ENCODE measurements at places on chromosomes 16 and 17. TPM values are rescaled to one million over a fixed set of nuclear protein-coding genes. Genes with fewer than 3 reads are reported as not detected.

The NACA2 gene
- not detected for total RNA-seq

The CBLN1 gene
- total RNA-seq = 0.11 TPM

The SAMD14 gene
- 0.99 TPM for total RNA-seq

The ST6GALNAC1 gene
- total RNA-seq = 0.14 TPM

The ZP2 gene
- not detected for total RNA-seq

The FBXL20 gene
- total RNA-seq = 5.1 TPM

The GALR2 gene
- total RNA-seq = 0.07 TPM

The IRX3 gene
- 5.1 TPM for total RNA-seq

The FOXJ1 gene
- 0.14 TPM for total RNA-seq

The FN3K gene
- total RNA-seq = 1.4 TPM

The OR1G1 gene
- not detected for total RNA-seq

The CLEC10A gene
- not detected for total RNA-seq

The TERB1 gene
- total RNA-seq = not detected

The PIPOX gene
- not detected for total RNA-seq

The ATP1B2 gene
- total RNA-seq = not detected

The PRAC1 gene
- not detected for total RNA-seq

The TBC1D3G gene
- not detected for total RNA-seq

The CES5A gene
- not detected for total RNA-seq

The SMIM36 gene
- total RNA-seq = not detected

The HSPB9 gene
- not detected for total RNA-seq

The WNT9B gene
- total RNA-seq = not detected

The EVI2A gene
- total RNA-seq = not detected

The SOX15 gene
- total RNA-seq = 176 TPM

The AIPL1 gene
- total RNA-seq = not detected

The DLX4 gene
- total RNA-seq = 0.14 TPM

The DOC2A gene
- 0.27 TPM for total RNA-seq

The RILP gene
- total RNA-seq = 5.1 TPM

The HBA2 gene
- not detected for total RNA-seq

The IL17C gene
- total RNA-seq = not detected

The MYH13 gene
- not detected for total RNA-seq

The OR3A3 gene
- total RNA-seq = not detected

The PPP1R27 gene
- not detected for total RNA-seq

The SEPTIN12 gene
- not detected for total RNA-seq

Data from foreskin keratinocyte (primary cell).